ENCODE measurements at places on chromosomes 6 and 20. TPM values are rescaled to one million over a fixed set of nuclear protein-coding genes. Genes with fewer than 3 reads are reported as not detected.

DNA sequence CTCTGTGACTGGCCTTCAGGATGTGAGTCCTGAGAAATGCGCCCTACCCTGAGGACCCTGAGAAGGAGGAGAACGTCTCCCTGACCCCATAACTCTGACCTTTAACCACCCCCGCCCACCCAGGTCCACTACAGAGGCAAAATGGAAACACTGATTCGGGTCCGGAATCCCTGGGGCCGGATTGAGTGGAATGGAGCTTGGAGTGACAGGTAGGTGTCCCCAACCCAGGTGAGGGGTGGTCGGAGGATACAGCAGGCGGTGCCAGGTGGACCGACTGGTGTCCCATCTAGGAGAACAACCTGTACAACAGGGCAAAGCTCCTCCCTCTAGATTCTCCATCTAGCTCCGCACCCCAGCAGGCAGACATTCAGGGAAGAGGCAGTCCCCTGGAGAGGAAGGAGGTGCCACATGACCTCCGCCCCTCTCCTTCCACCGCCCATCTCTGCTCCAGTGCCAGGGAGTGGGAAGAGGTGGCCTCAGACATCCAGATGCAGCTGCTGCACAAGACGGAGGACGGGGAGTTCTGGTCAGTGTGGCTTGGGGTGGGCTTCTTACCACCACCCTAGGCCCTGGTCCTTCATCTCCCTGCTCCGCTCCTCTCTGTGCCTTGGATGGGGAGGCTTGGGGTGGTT, 17.6 kb downstream of the CAPN11 start:
- no peaks in the 10 kb centered on the region for H3K27me3 ChIP-seq
- H3K4me3 ChIP-seq = no peak overlapping the region
- H3K36me3 ChIP-seq = no peaks in the 10 kb centered on the region

- peak overlapping the region; percentile 63 for H3K27ac ChIP-seq
- no peak overlapping the region for H3K4me3 ChIP-seq
- DNase-seq = no peak
Observed at GRCh38 chr6:13526727-13527670, 39.6 kb upstream of the GFOD1 start.

DNA sequence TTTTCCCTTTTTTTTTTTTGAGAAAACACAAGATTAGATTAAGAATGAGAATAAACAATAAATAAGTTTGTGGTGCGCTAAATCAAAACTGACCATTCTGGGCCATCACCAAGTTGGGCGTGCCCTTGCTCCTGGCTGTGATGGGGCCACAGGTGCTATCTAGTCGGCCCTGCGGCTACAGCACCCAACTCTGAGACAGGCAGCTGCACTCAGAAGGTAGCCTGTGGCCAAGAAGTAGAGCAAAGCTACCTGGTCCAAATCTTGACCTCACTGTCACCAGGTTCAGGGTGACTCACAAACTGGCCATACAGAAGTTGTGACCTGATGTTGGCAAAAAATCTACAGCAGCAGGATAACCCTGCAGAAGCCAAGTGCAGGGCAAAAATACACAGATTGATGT, 3.4 kb downstream of the TXNDC5 start:
- H3K27ac ChIP-seq = no peak overlapping the region
- peaks cover 7% of the 10 kb centered on the region for H3K4me1 ChIP-seq
- no peaks in the 10 kb centered on the region for H3K27me3 ChIP-seq
- no peak overlapping the region for H3K4me3 ChIP-seq
- H3K36me3 ChIP-seq = peaks cover 25% of the 10 kb centered on the region

The SPATA25 gene
- 0.70 TPM for total RNA-seq

The AFDN gene
- 137 TPM for total RNA-seq

The CALHM6 gene
- total RNA-seq = 6.4 TPM

The JAG1 gene
- 31.2 TPM for total RNA-seq

The BACH2 gene
- 3.8 TPM for total RNA-seq

All from left lung (tissue), 14 donors.